ENCODE measurements at places on chromosomes 6 and 20.

- DNase-seq: no peak
Observed at GRCh38 chr20:25254986-25255680, 7.2 kb downstream of the PYGB start.

GRCh38 chr20:58014628-58015315 is 213.7 kb downstream of the ANKRD60 start:
- DNase-seq: no peak

DNA sequence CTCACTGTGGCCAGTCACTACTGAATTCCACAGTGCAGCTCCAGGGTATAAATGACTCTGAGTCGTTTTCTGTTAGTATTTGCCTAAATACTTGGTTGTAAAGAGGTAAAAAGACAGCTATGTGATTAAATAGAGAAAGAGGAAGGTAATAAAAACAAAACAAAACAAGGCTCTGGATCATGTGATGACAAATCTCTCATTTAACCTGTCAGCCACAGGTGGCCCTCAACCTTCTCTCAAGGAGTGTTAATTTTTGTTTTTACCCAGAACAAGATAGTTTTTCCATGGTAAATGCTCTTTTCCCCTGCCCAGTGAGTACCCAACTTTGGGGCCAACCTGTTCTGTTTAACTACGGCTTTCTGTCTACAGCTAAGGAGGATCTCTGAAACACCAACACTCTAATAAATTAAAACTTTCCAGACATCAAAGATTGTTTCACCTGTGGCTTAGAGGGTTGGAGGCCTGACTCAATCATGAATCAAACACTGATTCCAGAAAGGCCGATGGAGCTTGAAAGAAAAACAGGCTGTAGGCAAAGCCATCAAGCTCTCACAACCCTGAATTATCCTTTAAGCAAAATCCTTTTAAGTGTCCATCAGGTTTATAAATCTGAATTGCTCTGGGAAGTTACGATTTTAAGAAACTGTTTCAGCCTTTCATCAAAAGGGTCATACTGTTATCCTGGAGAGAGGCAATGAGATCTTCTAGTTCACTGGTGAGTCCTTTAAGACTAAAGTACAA is 81.5 kb upstream of the BCLAF1 start:
- no peak for DNase-seq

DNA sequence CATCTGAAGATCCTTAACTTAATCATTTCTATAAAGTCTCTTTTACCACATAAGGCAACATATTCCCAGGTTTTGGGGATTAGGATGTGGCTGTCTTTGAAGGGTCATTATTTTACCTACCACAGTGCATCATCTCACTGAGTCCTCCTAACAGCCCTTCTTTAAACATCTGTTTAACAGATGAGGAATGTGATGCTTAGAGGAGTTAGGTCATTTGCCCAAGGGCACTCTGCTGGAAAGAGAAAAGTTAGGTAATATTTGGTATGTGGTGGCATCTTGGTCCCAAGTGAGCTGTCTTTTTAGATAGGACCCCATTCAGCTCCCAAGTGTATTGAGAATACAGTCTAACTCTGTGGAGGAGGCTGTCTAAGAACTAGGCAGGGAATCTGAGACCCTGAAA is 11.0 kb downstream of the MMP24 start:
- DNase-seq: no peak

GRCh38 chr20:32227744-32228688 is 20.3 kb downstream of the POFUT1 start:
- DNase-seq: no peak

GRCh38 chr6:104472021-104472901 is 387.5 kb downstream of the HACE1 start:
- no peak for DNase-seq

DNA sequence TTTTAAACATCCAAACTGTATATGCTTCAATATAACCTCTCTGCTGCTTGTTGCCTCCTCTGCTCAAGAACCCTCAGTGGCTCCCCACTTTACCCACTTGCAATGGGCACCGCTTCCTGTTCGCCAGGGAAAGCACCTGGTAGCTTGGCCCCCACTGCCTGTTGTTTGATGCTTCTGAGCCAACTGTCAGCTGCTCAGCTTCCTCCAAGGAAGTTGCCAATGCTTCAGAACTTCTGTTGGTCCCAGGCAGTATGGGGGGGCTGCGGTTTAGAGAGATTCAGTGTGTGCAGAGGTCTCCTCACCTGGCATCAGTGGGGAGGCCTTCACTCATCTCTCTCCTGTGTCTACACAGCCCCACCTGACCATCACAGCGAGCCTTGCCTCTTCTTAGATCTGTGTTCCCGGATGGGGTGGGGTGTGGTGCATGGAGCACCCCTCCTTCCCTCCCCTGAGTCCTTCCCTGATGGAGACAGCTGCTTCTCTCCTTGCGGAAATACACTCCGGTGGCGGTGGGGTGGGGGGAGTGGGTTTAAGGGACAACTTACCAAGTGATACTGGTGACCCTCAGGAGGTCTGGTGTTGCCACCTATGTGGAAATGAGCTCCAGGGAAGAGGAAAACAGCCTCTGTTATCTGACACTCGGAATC is 308.1 kb downstream of the CDH26 start:
- DNase-seq: peak; percentile 15

All from T-helper 1 cell (primary cell).